Fibroblast of mammary gland (primary cell): ENCODE measurements at places on chromosomes 5 and 9.

GRCh38 chr5:135353952-135354721 is 44.9 kb downstream of the MACROH2A1 start:
- peak; percentile 96 for DNase-seq

GRCh38 chr5:105670596-105670995 is 2000.1 kb downstream of the EFNA5 start:
- no peak for DNase-seq

GRCh38 chr5:35194635-35195471 is 35.4 kb downstream of the PRLR start:
- no peak for DNase-seq

DNA sequence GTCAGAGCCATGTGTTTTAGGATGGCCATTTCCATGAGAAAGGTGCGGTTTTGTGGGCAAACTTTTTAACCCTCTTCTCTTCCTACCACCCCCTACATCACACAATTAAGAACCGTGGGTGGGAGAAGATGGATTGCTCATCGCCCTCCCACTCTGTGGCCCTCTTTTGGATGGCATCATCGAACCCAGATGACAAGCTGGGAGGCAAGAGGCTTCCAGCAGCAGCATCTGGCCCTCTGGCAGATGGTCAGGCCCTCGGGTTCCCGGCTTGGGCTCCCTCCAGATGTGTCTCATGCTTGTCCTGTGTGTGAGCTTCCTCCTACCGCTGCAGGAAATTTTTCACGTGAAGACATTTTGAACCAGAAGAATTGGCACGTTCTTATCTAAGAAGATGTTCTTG is 199.9 kb downstream of the EBF1 start:
- peak; percentile 91 for DNase-seq

DNA sequence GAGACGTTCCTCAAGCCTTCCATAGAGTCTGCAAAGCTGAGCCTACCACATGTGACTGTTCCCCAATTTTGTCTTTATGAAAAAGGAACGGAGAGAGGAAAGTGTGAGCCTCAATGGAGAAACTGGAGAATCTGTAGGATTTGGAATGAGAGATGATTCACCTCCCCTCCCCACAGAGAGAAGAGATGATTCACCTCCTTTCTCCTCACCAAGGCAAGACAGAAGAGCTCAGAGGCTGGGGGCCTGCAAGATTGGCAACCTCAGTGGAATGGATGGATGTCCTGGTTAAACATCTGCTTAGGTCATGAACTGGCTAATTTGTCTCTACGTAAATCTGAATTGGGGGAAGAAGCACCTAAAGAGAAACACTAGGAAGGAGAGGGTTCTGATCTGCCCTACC is 17.0 kb upstream of the MOCS2 start:
- DNase-seq: peak; percentile 81

GRCh38 chr5:173969167-173970049 is 19.6 kb upstream of the C5orf47 start:
- peak; percentile 25 for DNase-seq

DNA sequence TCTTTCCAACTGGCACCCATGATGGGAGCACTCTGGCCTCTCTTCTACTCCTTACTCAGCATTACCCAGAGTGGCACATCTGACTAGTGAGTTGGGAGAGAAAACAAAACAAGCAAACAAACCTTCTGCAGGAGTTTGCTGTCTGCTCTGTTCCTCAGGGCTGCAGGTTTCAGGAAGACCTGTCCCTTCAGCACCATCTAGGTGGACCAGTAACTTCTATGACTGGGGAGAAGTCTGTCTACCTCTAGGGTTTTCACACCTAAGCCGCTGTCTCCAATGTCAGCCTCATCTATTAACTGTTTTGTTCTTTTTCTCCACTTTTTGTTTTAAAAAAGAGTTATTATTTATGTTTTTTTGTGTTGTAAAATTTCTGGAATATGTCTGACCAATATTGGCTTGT is 58.7 kb downstream of the RAB3C start:
- DNase-seq: no peak

- DNase-seq: no peak
Measured at GRCh38 chr9:116168231-116168630, 14.6 kb downstream of the PAPPA start.

- peak; percentile 71 for DNase-seq
Measured at GRCh38 chr5:156361436-156362109, 34.6 kb downstream of the SGCD start.

- peak; percentile 16 for DNase-seq
Measured at GRCh38 chr9:71944754-71945375, 33.4 kb downstream of the C9orf85 start.

- DNase-seq: no peak
Measured at GRCh38 chr5:146428658-146429057, 18.5 kb upstream of the TCERG1 start.

DNA sequence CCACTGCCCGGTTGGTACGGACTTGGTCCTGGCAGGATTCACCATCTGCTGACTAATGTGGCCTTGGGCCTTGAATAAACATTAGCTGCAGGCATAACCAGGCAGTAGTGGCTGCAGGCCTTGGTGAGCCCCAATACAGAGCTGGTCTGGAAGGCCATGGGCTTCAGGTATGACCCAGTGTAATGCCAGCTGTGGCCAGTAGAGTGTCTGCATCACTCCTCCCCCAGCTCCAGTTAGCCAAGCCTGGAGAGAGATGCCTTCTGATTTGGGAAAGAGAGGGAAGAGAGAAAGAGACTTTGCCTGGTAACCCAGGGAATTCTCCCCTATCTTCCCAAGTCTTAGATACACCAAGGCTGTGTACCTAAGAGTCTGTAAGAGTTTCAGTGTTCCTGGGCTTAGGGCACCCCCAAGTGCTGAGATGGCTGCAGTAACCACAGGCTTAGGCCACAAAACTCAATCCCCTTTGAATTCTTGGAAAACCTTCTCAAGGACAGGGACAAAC is 5.6 kb upstream of the C5 start:
- peak; percentile 3 for DNase-seq

DNA sequence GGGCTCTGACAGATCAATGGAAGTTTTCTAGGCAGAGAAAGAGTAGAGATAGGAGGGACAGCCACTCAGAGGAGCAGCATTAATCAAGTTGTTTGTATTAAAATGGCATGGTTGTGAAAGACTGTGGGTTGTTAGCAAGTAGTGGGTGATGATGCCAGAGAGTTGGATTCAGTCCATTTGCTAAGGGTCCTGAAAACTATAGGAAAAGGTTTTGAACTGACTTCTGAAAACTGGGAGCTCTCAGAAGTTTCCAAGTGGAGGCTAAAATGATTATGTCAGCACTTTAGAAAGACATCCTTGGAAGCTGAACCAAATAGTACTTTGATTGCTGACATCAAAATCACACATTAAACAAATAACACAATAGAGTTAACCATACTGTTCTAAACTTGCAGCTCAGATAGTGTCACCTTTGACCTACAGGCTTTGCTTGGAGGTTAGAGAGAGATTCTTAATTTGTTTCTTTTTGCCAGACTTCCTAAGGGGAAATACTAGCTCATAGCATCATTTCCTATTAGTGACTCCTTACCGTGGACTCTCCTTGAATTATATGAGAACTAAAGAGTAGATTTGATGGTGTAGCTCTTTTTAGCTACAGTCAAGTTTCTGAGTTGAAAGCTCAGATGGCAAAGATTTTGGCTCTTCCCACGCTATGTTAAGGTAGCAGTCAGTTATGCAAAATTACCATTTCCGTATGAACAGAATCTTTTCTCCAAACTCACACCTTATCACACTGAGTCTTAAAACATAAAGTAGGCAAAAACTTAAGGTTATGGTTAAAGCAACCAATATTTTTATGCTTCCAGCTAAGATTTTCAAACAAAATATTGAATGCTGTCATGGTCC is 277.1 kb downstream of the NR3C1 start:
- no peak for DNase-seq

DNA sequence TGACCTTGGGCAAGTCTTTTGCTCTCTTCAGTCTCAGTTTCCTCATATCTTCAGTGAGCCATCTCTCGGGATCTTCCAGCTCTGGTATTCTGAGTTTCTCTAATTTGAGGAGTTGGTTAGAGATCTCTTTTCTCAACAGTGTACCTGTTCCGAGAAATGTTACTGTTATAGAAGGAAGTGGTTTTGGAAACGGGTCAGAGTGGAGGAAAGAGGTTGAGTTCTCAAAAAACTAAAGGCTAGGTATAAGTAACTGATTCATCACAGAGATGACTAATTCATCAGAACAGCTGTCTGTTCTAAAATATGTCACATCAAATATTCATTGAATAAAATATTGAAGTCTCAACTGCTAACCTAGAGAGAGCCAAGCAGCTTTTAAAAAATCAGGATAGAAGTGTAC is 106.6 kb downstream of the PALM2AKAP2 start:
- DNase-seq: peak; percentile 60

DNA sequence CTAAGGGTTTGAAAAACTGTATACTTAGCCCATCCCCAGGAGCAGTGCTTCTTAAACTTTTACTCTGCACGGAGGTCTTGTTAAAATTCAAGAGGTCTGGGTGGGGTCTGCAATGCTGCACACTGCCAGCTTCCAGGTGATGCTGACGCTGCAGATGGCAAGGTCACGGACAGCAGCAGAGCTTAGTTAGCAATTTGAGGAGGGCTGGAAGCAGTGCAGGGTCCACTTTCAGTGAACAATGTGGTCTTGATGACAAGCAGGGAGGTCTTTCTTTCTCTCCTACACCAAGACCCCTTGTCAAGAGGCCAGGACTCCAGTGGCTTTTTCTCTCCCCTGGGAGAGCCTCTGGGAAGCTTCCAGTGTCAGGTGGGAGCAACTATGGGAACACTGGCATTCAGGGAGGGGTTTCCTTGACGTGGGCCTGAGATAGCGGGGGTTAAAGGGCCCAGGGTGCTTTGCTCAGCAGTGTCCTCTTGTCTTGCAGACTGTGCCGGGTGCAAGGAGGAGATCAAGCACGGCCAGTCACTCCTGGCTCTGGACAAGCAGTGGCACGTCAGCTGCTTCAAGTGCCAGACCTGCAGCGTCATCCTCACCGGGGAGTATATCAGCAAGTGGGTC is 65.0 kb upstream of the AFAP1L1 start:
- no peak for DNase-seq

DNA sequence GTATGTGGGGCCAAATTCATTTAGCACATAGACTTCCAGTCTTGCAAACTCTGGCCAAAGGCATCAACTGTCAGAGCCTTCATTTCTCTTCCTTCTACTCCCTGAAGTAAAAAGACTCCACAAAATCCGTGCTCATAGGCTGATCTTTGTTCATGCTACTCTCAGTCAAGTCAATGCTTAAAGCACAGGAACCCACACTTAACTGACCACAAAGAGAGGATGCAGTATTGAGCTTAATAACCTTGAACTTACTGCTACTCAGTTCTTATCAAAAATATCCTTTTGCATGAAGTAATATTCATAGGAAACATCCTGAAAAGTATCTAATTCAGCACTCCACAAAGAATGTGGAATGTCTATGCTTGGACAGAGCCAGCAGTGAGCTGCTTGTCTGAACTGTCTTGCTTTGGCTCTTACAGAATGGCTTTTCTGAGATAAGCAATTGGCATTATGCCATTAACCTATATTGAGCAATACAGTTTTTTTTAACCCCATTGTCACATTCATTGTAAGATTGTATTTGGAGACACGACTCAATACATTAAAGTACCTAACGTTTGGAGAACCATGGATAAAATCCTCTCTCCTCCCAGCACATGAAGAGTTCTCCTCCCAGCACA is 21.7 kb downstream of the LPAR1 start:
- peak; percentile 63 for DNase-seq

DNA sequence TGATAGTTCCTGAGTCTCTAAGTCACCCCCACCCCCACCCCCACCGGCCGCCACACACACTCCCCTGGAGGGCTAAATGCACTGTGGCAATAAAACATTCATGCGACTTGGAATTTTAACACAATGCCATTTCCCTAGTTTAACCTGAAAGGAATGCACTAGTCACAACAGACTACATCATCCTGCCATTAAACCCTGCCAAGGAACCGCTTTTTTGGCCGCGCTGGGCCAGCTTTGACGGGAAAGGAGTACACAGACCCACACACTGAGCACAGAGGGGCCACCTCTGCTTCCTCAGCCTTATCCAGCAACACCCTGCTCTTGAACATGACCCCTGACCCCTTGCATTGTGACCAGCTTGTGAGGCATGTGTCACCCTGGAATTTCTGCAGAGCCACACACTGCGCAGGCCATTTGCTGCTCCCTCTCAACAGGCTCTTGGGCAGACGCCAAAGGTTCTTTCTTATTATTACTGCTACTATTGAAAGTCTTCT is 165.3 kb downstream of the BNC2 start:
- peak; percentile 100 for DNase-seq

DNA sequence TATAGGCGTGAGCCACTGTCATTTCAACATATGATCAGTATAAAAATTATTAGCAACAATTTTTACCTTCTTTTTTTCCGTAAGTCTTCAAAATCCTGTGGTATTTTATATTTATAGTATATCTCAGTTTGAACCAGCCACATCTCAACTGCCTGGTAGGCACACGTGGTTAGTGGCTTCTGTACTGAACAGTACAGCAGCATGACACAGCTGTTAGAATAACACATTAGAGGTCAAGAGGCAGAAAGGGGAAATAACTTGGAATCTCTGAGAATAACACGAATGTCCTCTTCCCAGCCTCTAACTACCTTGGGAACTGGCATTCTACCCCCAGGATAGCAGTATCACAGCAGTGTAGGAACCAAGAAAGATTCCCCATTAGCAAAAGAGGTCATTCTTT is 108.5 kb upstream of the IQGAP2 start:
- no peak for DNase-seq

DNA sequence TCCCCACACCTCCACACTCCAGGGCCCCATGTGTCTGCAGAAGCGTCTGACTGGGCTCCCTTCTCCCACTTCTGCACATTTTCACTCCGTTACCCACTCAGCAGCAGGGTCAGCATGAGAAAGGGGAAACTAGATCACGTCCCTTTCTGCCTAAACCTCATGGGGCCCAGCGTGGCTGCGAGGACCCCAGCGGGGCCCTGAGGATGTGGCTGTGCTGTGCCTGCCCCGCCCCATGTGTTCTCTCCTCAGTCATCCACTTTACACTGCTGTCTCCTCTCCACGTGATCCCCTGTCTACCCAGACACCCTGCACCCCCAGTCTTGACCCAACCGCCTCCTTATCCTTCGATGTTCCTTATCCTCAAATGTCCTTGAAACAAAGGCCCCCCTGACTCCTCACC is 59.8 kb upstream of the OTULINL start:
- DNase-seq: no peak

DNA sequence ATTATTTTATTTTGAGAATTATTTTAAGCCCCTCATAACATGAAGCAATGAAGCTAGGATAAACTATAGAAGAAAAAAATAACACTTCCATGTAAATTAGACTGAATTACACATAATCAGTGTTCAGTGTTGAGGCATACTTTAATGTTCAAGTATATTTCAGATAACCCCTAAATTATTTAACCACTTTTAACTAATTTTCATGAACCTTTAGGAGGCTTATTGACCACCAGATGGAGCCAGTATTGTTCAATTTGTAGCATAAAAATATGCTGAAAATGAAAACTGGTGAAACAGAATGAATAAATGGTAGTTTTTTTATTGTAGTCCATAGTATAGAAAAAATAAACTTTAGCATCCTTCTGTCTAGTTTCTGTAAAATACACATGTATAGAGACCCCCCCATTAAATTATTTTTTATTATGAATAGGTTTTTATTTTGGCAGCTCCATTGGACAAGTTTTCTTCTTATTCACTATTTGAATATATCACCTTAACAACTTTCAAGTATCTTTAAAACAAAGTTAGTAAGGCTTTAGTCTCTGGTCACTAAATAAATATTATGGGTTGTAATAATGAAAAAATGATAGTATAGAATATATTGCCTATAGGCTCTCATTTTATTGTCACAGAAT is 190.1 kb downstream of the CWC27 start:
- DNase-seq: peak; percentile 69

- DNase-seq: no peak
Measured at GRCh38 chr5:6578676-6579343, 54.0 kb downstream of the NSUN2 start.

GRCh38 chr5:9927521-9927997 is 297.4 kb upstream of the TAS2R1 start:
- peak; percentile 1 for DNase-seq
